Vein endothelial cell (primary cell): ENCODE measurements at places on chromosomes 7 and 10. TPM values are rescaled to one million over a fixed set of nuclear protein-coding genes. Genes with fewer than 3 reads are reported as not detected.

The PHKG1 gene
- 0.19 and 0.33 TPM in 2 replicates for total RNA-seq

The GBX1 gene
- under 0.01 TPM in 1 of 2 replicates, not detected in the other for total RNA-seq

The SMC3 gene
- total RNA-seq: 16.0 and 26.3 TPM in 2 replicates

The NAT16 gene
- not detected in 2 replicates for total RNA-seq

The NPFFR1 gene
- total RNA-seq: not detected in 2 replicates

The ZNF680 gene
- total RNA-seq: 8.5 and 13.2 TPM in 2 replicates

The CYP2E1 gene
- total RNA-seq: 0.76 and 1.3 TPM in 2 replicates

The RADIL gene
- total RNA-seq: 0.48 and 0.65 TPM in 2 replicates

The BZW2 gene
- 130 and 166 TPM in 2 replicates for total RNA-seq

The EVX1 gene
- not detected in 2 replicates for total RNA-seq

The PTPRN2 gene
- 0.65 and 1.4 TPM in 2 replicates for total RNA-seq

The KIAA1217 gene
- total RNA-seq: 4.9 and 10.9 TPM in 2 replicates

The KNDC1 gene
- total RNA-seq: not detected in 2 replicates

The GSAP gene
- total RNA-seq: 4.2 and 5.6 TPM in 2 replicates

The GPR15LG gene
- total RNA-seq: not detected in 2 replicates

The RSPH10B gene
- 0.98 TPM in 1 of 2 replicates, not detected in the other for total RNA-seq

The OR2A14 gene
- not detected in 2 replicates for total RNA-seq

The ORC5 gene
- total RNA-seq: 18.6 and 30.1 TPM in 2 replicates

The GNAT3 gene
- not detected in 2 replicates for total RNA-seq

The NODAL gene
- total RNA-seq: not detected in 2 replicates

The IGFBP1 gene
- 0.48 TPM in 1 of 2 replicates, not detected in the other for total RNA-seq

The DOCK4 gene
- 170 and 252 TPM in 2 replicates for total RNA-seq

The CD36 gene
- total RNA-seq: 4.9 and 12.4 TPM in 2 replicates

The GATA3 gene
- 0.29 and 0.33 TPM in 2 replicates for total RNA-seq

The FAM24B gene
- 5.4 and 5.6 TPM in 2 replicates for total RNA-seq

The FAM241B gene
- 0.33 and 0.48 TPM in 2 replicates for total RNA-seq

The PDLIM1 gene
- total RNA-seq: 63.7 and 109 TPM in 2 replicates

The ZPBP gene
- total RNA-seq: not detected in 2 replicates

The PPP1R17 gene
- total RNA-seq: not detected in 2 replicates

The PIP4K2A gene
- total RNA-seq: 28.8 and 42.1 TPM in 2 replicates

The PDIA4 gene
- total RNA-seq: 379 and 408 TPM in 2 replicates

The OR6V1 gene
- total RNA-seq: not detected in 2 replicates

The LZTS2 gene
- 88.2 and 90.0 TPM in 2 replicates for total RNA-seq

The CDNF gene
- total RNA-seq: 0.86 and 1.6 TPM in 2 replicates

The FAM131B gene
- 0.65 and 0.76 TPM in 2 replicates for total RNA-seq

The GSDME gene
- 13.1 and 17.1 TPM in 2 replicates for total RNA-seq

The CLEC2L gene
- not detected in 2 replicates for total RNA-seq

The ADAMTS14 gene
- total RNA-seq: not detected in 2 replicates

The GALNT17 gene
- not detected in 2 replicates for total RNA-seq
